ENCODE measurements at places on chromosomes 7 and 10. TPM values are rescaled to one million over a fixed set of nuclear protein-coding genes. Genes with fewer than 3 reads are reported as not detected.
A peak's percentile ranks its signal among the peaks of the same experiment; 100 is the strongest.

DNA sequence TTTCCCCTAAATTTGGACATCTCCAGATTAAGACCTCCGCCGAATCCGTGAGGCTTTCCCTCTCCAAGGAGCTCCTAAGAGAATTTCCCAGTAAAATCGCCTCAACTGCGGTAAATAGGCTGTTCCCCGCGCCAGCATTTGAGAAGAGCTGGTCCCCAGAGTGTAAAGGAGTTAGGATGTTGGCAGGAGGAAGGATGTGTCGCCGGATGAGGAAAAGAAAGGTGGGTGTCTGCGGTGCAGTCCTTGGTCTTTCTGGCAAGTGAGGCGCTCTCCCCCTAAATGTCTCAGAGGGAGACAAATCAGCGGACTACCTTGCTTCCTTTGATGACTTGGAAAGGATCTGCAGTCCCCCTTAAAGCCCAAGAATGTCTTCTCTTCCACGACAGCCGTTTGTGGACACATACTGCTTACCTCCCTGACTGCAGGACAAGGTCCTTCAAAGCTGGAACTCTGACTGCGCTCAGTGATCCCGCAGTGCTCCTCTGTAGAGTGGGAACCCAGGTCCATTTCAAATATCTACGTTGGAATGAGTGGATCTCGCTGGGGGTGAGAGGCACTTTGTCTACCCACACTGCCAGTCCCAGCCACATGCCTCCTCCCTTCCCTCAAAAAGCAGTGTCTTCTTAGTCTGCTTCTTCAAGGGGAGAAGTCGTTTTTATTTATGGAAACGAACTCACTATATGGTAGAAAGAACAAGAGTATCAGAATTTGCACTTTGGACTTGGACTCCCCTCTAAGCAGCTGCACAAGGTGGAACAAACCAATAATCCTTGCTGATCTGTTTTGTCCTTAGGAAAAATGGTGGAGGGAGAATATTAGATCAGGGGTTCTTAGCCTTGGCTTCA is 1.1 kb upstream of the DLG5 start:
- DNase-seq = no peak

- DNase-seq = no peak
These were observed 218.2 kb downstream of the AUTS2 start for GRCh38 chr7:69816501-69816900.

GRCh38 chr7:94584113-94584512 is 71.8 kb downstream of the SGCE start:
- no peak for DNase-seq

ZC3HAV1 gene
- total RNA-seq = 71.9 TPM

DNA sequence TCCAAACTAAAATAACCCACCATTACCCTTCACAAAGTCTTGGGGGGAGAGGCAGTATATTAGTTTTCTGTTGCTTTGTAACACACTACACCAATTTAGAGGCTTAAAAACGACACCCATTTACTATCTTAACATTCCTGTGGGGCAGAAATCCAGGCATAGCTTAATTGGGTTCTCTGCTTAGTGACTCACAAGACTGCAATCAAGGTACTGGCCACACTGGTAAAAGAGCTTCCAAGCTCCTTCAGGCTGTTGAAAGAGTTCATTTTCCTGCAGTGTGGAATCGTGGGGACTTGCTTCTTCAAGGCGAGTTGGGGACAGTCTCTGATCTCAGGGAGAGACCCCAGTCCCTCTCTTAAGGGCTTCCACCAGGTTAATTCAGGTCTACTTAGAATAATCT is 139.1 kb downstream of the XPNPEP1 start:
- DNase-seq = no peak

DNA sequence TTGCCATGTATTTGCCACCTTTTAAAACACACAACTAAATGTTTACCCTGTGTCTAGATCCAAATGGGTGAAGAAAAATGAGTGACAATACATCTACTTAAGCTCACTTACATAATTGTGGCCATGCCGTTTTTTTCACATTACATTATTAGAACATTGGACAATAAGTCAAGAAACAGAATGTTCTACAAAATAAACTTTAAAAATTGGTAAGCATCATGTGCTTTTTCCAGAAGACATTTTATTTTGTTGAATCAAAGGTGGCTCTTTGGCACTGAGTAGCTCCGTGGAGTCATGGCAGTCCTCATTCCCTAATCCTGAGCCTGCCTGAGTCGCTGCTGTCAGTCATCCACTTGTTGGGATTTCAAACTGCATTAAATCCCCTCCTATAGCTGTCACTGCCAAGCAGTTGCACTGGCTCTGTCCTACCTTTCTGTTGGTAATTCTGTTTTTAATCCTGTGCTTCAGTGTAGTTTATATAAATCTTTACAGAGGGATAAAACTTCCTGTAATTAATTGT is 32.3 kb downstream of the CAV1 start:
- DNase-seq = no peak

FOXP2 gene
- under 0.01 TPM for total RNA-seq

LRMDA gene
- total RNA-seq = 32.6 TPM

- no peak for DNase-seq
These were observed 12.7 kb downstream of the FAM241B start for GRCh38 chr10:69642747-69643146.

- DNase-seq = no peak
These were observed 62.9 kb downstream of the GRM8 start for GRCh38 chr7:127189886-127190285.

DNA sequence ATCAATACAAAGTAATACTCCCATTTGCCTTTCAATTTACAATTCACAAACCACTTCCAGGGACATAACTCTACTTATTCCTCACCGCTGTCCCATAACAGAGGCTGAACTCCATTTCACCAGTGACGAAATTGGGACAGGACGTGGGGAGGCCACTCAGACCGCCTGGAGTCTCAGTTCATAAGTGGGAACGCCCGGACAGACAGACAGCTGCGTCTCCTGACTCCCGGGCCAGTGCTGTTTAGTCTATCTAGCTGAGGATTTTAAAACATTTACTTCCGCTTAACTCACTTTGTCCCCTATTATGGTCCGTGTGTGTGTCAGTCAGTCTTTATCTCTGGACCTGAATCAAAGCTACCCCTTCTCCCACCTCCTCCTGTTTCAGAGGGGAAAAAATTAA is 67.4 kb upstream of the ZNF438 start:
- DNase-seq = no peak

FKBP9 gene
- total RNA-seq = 7.3 TPM

GRCh38 chr7:148187471-148187870 is 403.1 kb upstream of the C7orf33 start:
- no peak for DNase-seq

- no peak for DNase-seq
These were observed 232.5 kb upstream of the FZD1 start for GRCh38 chr7:91031757-91032156.

GRCh38 chr10:101840741-101841453 is 2.7 kb downstream of the KCNIP2 start:
- DNase-seq = peak; percentile 81

CSGALNACT2 gene
- 7.3 TPM for total RNA-seq

TEX47 gene
- not detected for total RNA-seq

DNA sequence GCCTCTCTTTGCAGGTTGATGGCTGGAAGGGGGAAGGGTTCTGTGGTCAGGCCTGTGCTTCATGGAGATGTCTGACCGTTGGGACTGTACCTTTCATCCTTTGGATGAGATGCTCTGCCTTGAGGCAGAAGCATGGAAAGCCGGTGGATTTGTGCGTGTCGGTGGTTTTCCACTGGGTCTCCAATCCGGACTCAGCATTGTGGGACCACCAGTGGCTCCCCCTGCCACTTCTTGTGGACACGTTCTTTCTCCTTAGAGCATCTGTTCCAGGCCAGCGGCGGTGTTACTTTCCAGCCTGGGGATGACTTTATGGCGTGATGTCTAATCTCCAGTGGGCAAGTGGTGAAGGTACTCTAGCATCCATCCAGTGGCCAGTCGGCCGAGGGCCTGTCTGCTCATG is 178.4 kb downstream of the MGMT start:
- no peak for DNase-seq

DNA sequence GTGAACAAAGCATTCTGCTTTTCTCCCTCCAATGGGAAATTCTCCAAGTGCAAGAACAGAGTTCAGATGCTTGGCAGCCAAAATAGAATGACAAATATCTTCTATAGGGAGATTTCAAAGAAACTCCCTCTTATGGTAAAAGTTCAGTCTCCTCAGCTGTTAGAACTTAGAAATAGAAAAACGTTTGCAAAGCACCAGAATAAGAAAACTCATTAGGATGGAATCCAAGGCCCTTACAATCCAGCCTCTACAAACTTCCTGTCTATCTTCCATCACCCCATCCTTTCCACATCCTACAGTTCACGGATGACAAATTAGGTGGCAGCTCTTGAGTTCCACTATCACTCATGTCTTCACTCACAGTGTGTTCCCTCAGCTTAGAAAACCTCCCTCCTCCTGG is 25.7 kb downstream of the FAM13C start:
- no peak for DNase-seq

DNA sequence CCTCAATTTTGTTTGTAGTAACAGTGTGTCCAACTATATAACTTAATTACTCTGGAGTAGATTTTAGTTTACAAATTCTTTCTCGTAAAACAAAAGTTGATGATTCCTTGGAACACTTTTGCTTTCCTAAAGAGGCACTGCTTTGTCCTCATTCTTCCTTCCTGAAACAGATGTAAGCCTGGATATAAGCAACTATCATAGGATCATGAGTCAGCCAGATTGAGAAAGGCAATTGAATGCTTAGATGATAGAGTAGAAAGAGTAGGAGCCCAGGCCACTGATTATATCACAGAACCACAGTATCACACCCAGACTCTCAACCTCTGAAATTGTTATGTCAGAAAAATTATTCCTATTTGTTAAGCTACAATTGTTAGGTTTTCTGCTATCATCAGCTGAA is 69.9 kb downstream of the TMEM106B start:
- no peak for DNase-seq
